GM12878 (cell line): ENCODE measurements at places on chromosomes 7 and 10.

DNA sequence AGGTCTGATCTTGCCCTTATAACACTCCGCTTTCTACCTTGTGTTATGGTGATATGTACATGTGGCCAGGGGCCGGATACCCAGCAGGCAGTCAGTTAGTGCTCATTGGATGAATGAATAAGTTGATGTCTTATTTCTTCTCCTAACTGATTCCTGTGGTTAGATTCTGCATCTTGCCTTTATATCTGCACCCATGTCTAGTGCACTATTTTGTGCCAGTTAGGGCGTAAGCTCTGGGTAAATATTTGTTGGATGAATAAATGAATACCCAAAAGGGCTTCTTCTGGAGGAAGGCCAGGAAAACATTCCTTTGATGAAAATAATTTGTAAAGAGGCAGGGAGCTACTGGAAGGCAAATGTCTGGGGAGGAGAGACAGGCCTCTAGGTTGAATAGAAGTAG lies 148.2 kb downstream of the CHN2 start:
- no peaks in the 10 kb centered on the region for H3K27me3 ChIP-seq
- H3K36me3 ChIP-seq = no peaks in the 10 kb centered on the region
- H3K27ac ChIP-seq = no peak overlapping the region
- DNase-seq = no peak

GRCh38 chr7:79653136-79653631 lies 199.7 kb upstream of the MAGI2 start:
- no peaks in the 10 kb centered on the region for H3K27me3 ChIP-seq
- no peaks in the 10 kb centered on the region for H3K36me3 ChIP-seq
- H3K27ac ChIP-seq = no peak overlapping the region
- DNase-seq = no peak
- H3K4me3 ChIP-seq = no peak overlapping the region

DNA sequence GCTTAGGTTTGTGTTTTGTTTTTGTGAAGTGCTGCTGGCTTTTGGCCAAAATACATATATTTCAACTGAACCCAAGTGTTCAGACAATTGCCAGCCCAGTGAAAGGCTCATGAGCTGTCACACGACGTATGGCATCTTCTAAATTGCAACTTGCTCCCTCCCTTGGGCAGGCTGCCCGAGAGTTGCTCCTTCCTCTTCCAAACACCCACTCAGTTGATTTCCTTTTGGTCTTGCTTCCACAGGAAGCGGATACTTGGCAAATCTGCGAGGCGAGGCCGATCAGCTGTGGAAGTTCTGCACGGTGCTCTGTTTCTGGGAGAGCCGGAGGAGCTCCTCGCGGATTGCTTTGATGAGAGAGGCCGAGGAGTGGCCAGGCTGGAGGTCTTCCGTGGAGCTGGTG lies 39.6 kb upstream of the ATP6V0A4 start:
- no peaks in the 10 kb centered on the region for H3K4me1 ChIP-seq
- H3K36me3 ChIP-seq = no peaks in the 10 kb centered on the region
- no peak overlapping the region for H3K4me3 ChIP-seq
- no peak overlapping the region for H3K27ac ChIP-seq
- no peak for DNase-seq

GRCh38 chr10:131749767-131750142 lies 151.1 kb upstream of the PPP2R2D start:
- no peaks in the 10 kb centered on the region for H3K27me3 ChIP-seq
- H3K4me1 ChIP-seq = no peaks in the 10 kb centered on the region
- H3K27ac ChIP-seq = no peak overlapping the region
- H3K4me3 ChIP-seq = no peak overlapping the region
- H3K36me3 ChIP-seq = no peaks in the 10 kb centered on the region

GRCh38 chr7:35985126-35985754 lies 167.8 kb upstream of the EEPD1 start:
- no peaks in the 10 kb centered on the region for H3K36me3 ChIP-seq
- H3K27me3 ChIP-seq = no peaks in the 10 kb centered on the region; the same call in 1 of the 2 replicates
- H3K4me3 ChIP-seq = no peak overlapping the region
- no peak for DNase-seq

DNA sequence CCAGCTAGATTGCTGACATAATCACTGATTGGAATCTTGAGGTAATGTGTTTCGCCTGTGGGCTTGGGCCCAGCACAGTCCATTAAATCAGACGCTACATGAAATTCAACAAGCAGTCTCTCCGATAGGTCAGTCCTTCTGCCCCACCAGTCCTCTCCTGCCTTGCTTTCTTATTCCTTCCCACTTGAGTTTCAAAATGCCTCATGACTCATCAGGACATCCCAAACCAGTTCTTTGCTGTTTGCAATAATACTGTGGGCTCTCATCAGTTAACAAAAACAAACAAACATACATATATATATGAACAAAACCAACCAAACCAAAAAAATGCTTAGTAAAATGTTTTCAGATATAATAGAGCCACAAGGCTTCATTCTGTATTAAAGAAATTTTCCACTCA lies 599.0 kb downstream of the SORCS1 start:
- H3K4me3 ChIP-seq = no peak overlapping the region
- H3K36me3 ChIP-seq = no peaks in the 10 kb centered on the region
- H3K4me1 ChIP-seq = no peaks in the 10 kb centered on the region
- H3K27me3 ChIP-seq = no peaks in the 10 kb centered on the region
- H3K27ac ChIP-seq = no peak overlapping the region

- no peaks in the 10 kb centered on the region for H3K4me1 ChIP-seq
- no peak overlapping the region for H3K27ac ChIP-seq
- no peak overlapping the region for H3K4me3 ChIP-seq
- DNase-seq = no peak
- H3K27me3 ChIP-seq = no peaks in the 10 kb centered on the region
These were observed 63.2 kb downstream of the CFAP58 start for GRCh38 chr10:104416851-104417250.

DNA sequence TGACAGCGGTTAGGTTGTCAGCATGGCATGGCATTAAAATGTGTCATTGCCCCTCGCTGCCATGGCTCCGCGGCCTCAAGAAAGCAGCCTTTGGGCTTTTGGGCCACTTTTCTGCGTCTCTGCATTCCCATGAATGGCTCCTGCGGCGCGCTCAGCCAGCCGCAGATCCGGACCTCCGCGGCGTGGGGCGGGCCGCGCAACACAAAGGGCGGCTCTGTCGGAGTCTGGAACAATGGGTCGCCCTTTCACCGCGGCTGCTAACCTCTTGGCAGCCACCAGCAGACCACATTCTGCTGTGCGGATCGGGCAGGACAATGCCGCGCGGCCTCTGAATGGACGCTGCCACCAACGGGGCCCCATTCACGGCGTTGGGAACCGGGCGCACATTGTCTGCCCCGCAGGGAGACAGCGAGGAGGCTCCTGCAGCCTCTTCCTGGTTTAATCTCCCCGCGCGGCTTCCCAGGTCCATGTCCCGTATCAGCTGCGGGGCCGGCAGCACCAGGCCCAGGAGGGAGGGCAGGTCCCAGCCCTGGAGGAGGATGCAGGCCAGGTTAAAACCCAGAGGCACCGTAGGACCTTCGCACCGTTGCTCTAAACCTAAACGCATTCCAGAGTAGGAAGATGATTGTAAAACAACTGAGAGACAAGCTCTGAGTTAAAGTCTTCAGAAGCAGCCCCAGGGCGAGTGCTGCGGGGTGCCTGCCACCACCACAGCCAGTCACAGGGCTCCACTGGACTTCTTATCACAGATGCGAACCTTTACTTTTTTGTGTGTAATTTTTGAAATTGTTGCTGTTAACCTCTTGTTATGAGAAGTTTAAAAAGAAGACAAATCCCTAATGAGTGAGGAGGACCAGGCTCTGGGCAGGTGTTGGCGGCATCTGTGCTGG lies 71.6 kb downstream of the NKX6-2 start:
- no peak for DNase-seq
- no peaks in the 10 kb centered on the region for H3K27me3 ChIP-seq
- H3K4me3 ChIP-seq = no peak overlapping the region
- H3K36me3 ChIP-seq = no peaks in the 10 kb centered on the region
- H3K27ac ChIP-seq = no peak overlapping the region

DNA sequence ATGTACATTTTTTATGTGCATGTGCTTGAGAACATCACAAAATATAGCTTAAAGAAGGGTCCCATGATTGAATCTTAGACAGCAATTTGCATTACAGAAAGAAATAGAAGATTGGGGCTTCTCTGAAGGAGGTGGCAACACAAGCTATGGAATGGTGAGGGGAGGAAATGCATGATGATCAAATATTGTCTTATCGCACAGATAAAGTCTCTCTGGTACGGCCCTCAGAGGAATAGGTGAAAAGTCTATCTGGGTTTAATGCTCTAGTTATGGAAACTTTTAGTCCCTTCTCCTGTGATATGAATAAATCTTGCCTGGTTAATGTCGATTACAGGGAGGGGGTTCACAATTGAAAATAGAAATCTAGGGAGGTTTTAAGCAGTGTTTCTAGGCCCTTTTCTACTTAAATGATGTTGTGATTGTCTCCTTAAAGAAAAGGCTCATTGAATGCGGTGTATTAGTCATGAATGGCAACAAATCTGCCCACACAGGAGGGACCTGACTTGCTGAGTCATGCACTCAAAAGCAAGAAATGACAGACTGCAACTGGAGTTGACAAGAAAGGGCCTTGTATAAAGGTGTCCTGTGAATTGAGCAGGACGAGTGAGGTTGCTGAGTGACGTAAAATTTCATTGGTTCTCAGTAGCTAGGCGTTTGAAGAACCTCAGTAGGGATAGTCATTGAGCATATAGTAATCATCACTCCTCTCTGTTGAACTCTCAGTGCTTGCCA lies 133.4 kb upstream of the CSTF2T start:
- no peak overlapping the region for H3K27ac ChIP-seq
- H3K27me3 ChIP-seq = no peaks in the 10 kb centered on the region
- no peak overlapping the region for H3K4me3 ChIP-seq
- H3K36me3 ChIP-seq = no peaks in the 10 kb centered on the region
- peak; percentile 8 for DNase-seq
- H3K4me1 ChIP-seq = no peaks in the 10 kb centered on the region

DNA sequence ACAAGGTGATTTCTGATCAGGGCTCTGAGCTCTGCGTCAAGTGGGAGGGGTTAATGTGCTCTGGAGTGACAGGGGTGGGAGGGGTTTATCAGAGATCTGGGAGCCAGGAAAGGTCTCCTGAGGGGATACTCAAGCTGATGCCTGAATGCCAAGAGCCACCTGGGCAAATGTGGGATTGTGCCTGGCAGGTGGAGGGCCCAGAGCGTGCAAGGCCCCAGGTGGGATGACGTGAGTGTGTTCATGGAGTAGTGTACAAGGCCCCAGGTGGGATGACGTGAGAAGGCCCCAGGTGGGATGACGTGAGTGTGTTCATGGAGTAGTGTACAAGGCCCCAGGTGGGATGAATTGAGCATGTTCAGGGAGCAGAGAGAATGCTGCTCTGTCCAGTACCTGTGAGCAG lies 610.3 kb downstream of the PTPRN2 start:
- no peak for DNase-seq
- no peaks in the 10 kb centered on the region for H3K4me1 ChIP-seq
- H3K27me3 ChIP-seq = no peaks in the 10 kb centered on the region
- H3K4me3 ChIP-seq = no peak overlapping the region

GRCh38 chr7:36686499-36686898 lies 37.8 kb downstream of the AOAH start:
- no peak for DNase-seq
- no peaks in the 10 kb centered on the region; the same call in 1 of the 2 replicates for H3K27me3 ChIP-seq
- no peak overlapping the region for H3K4me3 ChIP-seq

GRCh38 chr7:73970801-73971229 lies 57.2 kb upstream of the ELN start:
- H3K27ac ChIP-seq = no peak overlapping the region
- H3K4me3 ChIP-seq = no peak overlapping the region
- DNase-seq = no peak
- peaks cover 8% of the 10 kb centered on the region for H3K4me1 ChIP-seq
- H3K27me3 ChIP-seq = no peaks in the 10 kb centered on the region
